Nephron progenitor cell (in vitro differentiated cells): ENCODE measurements at places on chromosomes 2 and 18.

DNA sequence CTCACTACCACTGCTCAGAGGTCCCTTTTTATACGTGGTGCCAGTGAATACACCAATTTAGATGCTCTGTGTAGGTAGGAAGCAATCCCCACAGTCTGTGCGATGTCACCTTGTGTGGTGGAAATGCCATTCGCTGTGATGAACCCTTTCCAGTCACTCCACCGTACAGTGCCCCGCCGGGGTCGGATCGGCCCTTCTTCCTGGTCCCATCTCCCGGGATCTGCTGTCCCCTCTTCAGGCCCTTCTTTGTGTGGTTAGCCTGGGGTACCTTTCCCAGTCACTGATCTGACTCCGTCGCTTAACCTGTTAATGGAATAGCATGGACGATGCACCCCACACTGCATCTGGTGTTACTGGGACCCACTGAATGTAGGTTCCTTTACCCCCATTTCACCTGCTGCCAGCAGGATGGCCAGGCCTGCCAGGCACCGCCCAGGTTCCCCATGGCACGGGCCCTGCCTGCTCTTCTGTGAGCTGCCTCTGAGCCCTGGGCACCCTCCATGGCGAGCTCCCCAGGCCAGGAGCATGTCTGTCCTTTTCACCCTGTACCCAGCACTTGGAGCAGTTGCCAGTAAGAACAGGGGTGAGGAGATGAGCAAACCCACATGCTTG is 18.0 kb downstream of the TWIST2 start:
- DNase-seq = no peak

- DNase-seq = no peak
Observed at GRCh38 chr2:136013955-136014354, 28.5 kb upstream of the DARS1 start.

GRCh38 chr2:240739797-240740196 is 48.1 kb downstream of the AQP12A start:
- no peak for DNase-seq

DNA sequence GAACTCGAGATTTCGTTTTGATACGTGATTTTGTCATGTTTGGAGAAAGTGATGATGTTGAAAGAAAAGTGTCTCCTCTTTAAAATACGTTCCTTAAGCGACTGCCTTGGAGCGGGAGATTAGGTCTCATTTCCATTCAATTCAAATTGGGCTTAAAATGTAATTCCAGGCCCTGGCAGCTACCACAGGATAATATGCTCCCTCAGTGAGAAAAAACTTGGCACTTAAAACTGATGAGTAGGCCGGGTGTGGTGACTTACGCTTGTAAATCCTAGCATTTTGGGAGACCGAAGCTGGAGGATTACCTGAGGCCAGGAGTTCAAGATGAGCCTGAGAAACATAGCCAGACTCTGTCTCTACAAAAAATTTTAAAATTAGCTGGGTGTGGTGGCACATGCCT is 146.3 kb upstream of the L3MBTL4 start:
- no peak for DNase-seq

DNA sequence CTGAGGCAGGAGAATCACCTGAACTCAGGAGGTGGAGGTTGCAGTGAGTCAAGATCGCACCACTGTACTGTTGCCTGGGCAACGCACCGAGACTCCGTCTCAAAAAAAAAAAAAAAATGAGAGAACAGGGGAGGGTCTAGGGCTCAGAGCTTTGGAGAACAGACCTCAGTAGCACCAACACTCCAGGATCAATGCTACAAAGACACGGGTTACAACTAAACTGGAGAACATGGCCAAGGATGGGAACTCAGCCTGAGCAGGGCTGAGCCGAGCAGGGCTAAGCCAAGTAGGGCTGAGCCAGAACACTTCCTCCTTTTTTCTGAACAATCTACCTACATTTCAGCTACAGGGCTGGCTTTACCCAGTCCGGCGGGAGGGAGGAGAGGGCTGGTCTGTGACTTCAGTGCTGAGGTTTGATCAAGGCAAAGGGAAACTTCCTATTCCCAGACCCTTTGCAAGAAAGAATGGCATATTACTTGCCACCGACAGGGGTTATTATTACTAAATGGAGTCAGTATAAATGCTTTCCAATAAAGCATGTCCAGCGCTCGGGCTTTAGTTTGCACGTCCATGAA is 2.9 kb upstream of the CASP8 start:
- no peak for DNase-seq

DNA sequence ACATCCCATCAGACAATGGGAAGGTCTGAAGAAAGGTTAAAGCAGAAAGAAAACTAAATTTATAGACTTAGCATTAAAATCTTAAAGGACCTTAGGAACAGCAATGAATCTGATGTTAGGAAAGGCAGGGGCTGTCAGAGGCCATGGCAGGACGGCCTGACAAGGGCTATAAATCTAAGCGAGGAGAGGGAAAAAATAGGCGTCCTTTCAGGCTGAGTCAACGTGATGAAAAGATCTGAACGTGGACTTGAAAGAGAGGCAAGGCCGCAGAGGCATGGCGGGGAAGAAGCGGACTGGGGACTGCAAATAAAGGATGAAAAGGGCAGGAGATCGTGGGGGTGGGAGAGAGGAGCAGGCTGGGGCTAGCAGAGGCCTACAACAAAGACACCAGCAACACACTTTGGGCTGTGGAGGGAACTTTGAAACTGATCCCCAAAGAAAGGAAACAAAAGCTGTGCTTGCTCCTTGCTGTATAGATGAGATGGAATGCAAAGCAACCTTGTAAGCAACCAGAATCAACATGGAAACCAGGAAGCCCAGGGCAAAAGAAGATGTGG is 145.6 kb downstream of the NRP2 start:
- DNase-seq = peak; percentile 29

- no peak for DNase-seq
Observed at GRCh38 chr2:159758686-159759085, 39.3 kb downstream of the CD302 start.

- DNase-seq = no peak
Observed at GRCh38 chr2:127776122-127776780, 34.7 kb downstream of the WDR33 start.

DNA sequence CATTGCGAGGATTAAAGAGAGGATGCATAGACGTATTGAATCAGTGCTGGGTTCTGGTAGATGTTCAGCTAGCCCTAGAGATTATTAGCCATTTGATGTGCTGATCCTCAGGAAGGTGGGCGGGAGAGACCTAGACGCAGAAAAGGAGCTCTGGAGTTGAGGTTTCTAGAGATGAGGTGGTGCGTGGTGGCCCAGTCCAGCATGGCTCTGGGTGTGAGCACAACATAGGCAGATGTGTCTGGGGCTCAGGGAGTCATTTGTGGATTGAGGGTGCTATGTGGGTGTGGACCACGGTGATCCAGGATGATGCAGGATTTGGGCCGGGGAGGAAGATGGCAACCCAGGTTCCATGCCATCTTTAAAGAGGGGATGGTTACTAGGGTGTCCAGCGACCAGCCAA is 102.1 kb downstream of the NEDD4L start:
- DNase-seq = no peak

DNA sequence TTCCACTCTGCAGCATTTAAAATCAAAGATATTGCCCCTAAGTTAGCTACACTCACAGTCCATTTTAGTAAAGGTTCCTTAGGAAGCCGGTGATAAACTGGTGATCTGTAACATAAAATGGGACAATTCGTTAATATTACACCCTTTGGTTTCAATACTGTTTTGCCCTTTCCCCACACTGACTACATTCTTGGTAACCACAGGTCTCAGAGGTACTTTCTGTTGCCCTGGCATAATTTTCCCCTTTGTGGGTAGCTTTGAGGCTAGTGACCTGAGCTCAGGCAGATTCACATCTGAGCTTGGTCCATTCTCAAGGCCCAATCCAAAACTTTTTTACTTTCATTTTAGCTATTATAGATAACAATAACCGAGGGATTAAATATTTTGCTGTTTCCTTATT is 32.9 kb upstream of the CSRNP3 start:
- DNase-seq = no peak

DNA sequence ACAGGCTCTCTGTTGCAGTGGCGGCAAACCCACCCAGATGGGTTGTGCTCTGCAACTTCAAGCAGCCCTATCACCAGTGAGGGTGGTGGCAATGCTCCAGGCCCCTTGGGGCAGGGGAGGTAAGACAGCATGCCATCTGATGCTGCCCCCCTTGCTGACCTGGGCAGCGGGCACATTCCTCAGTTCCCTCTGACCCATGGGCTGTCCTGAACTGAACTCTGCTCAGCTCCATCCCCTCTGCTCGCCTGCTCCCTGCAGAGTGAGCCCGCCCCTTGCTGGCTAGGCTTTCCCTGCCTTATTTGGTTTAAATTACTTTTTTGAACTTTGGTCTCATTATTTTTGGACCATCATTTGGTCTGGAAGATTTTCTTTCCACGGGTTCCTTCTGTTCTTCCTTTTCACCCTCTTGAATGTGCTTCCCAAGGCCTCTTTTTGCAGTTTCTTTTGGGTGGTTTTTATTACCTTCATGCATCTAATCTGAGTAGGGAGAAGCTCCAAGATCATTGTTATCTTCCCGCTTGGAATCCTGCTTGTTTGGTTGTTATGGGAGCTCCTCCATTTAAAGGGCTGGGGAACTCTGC is 565.4 kb downstream of the TNS1 start:
- no peak for DNase-seq

GRCh38 chr18:56661360-56662062 is 10.4 kb downstream of the WDR7 start:
- DNase-seq = no peak

DNA sequence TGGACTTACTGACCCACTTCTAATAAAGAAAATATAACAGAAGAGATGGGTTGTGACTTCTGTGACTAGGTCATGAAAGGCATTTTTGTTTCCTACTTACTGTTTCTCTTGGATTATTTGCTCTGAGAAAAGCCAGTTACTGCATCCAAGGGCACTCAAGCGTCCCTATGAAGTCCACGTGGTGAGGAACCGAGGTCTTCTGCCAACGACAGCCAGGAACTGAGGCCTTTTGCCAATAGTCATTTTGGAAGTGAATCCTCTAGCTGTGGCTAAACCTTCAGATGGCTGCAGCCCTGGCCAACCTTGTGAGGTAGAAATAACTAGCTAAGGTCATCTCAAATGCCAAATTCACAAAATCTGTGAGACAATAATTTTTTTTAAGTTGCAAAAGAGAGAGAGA is 449.8 kb upstream of the RGPD4 start:
- no peak for DNase-seq

DNA sequence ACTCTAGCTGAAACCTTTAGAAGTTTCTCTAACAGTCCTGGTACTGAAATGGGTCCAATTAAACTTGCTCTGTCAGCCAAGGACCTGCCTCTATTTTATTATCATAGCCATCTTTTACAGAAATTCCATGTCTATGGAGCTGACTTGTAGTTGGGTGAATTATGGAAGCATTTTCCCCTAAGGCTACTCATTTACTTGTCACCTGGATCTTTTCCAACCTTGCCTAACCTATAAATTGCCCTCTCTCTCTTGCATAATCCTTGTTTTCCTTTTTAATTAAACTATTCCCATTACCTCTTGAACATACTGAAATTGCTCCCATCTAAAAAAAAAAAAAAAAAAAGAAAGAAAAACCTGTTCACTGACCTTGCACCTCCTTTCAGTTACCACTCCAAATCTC is 74.6 kb upstream of the DOK6 start:
- no peak for DNase-seq
